Astrocyte (in vitro differentiated cells and primary cell): ENCODE measurements at places on chromosomes 3 and 15. TPM values are rescaled to one million over a fixed set of nuclear protein-coding genes. Genes with fewer than 3 reads are reported as not detected.

DNA sequence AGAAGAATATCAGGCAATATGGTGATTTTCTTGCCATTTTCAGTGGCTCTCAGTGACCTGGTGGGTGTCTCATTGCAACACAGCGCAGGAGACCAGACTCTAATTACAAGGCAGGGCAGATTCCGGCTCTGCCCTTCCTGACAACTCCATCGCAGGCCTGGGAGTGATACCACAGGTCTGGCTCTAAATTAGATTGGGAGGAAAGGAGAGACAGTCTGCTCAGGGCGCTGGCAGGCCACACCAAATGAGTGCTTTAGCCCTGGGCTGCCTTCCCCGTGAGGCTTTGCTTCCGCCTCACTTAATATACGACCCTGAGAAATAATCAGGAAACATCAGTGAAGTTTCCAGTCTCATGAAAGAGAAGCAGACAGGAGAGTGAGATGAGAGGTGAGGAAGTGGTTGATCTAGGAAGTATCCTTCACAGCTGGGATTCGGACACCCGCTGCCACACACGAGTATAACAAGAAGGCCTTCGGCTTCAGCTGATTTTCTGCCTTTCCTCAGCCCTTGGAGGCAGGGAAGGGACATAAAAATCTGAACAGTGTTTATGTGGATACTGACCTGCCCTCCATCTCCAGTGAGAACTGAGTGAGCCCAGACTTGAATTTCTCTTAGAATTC lies 73.7 kb upstream of the PROK2 start:
- peaks cover 9% of the 10 kb centered on the region for H3K27me3 ChIP-seq
- no peaks in the 10 kb centered on the region for H3K36me3 ChIP-seq
- no peak for DNase-seq
- H3K27ac ChIP-seq, result no peak overlapping the region

DNA sequence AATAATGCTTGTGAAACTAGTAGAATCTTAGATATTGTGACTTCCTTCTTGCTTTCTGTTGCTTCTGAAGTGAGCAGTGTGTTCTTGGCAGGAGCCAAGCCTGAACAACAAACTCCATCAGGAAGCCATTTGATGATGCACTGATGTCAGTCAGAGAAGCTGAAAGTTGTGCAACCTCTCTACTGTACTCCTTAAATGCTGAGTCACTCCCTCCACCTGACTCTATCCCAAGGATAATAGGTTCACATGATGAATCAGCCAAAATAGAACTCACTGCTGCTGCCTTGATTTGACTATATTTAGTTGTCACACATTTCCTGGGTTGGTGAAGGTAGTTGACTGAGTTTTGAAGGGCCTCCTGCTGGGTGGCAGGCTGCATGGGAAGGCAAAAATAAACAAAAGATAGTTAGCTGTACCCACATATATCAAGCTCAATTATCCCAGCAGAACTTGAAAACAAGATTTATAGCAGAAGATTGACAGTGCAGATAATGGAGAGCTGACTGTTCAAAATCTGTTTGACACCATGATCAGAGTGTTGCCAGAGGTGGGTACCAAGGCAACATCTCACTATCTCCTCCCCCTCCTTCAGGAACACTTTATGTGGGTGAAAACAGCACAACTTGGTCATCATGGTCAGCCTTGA lies 328.4 kb upstream of the DPH6 start:
- H3K36me3 ChIP-seq, result no peaks in the 10 kb centered on the region
- no peak overlapping the region for H3K27ac ChIP-seq
- peak; percentile 71 for DNase-seq
- no peaks in the 10 kb centered on the region for H3K27me3 ChIP-seq
- no peaks in the 10 kb centered on the region for H3K4me1 ChIP-seq

GRCh38 chr3:193207290-193208273 lies 33.4 kb upstream of the PLAAT1 start:
- H3K4me1 ChIP-seq, result no peaks in the 10 kb centered on the region
- H3K4me3 ChIP-seq, result no peak overlapping the region
- H3K36me3 ChIP-seq, result no peaks in the 10 kb centered on the region
- peak; percentile 3 for DNase-seq
- H3K27me3 ChIP-seq, result no peaks in the 10 kb centered on the region

DNA sequence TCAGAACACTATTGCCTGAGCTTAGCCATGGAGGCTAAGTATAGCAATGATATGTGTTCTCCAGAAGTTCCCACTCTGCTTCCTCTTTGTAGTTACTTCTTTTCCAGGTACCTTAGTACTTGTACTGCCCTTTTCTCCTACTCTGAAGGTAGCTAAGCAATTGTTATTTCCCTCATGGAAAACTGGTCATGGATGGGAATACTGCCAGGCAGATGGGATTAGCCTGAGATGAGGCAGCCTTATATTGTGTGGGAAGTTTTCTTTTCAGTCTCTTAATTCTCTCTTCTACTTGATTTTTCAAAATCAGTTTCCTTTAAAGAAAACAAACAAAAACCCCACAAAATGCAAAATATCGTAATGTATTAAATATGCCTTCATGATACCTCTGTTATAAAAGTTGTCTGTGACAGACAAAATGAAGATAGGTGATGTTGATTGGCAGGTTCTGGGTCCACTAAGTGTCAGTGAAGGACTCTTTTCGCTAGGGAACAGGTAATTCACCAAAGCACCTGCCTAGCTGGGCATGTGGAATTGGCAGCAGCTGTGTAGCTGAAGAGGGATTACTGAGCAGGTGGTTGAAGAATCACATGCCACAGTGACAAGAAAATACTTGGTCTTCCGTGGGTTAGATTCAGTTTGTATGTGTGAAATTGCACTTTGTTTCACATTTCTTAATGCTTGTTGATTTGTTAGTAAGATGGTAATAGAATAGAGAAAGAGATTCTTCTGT lies 4.1 kb downstream of the ZNF609 start:
- no peaks in the 10 kb centered on the region for H3K27me3 ChIP-seq
- no peaks in the 10 kb centered on the region for H3K36me3 ChIP-seq
- H3K4me1 ChIP-seq, result peaks cover 26% of the 10 kb centered on the region
- no peak overlapping the region for H3K4me3 ChIP-seq
- no peak overlapping the region for H3K27ac ChIP-seq
- DNase-seq, result peak; percentile 48

DNA sequence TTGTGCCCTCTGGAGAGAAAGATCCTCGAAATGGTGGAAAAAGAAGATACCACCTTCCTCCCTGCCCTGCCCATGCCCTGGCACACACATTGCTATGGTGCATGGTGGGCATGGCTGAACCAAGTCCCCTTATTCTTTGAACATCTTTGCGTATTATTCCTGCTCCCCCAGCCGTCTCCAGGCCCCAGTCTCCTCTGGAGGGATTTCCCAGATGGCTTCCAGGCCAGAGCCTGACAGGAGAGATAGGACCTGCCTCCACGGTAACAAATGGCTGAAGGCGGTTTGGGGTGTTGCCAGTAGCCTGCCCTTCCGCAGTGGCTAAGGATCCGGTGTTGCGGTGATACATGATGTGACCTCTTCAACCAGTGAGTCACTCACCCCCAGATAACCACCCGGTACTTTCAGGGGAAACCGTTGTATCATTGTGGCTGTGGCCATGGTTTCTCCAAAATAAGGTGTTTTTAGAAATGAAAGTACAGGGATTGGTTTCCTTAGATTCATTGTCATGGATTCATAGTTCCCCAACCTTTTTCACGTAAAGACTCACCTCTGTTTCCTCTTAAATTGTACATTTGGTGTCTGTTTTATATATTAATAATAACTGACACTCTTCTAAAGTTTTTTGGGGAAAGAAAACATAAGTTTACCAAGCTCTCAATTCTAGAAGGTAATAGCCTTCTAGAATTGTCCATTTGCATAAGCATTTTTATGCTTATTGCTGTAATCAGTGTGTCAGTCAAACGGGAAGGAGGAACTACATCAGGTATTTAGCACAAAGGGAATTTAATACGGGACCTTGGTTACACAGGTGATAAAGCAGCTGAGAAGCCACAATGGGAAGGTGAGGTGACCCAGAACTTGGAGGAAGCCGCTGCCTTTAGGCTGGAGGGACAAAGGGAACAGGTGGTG lies 25.9 kb downstream of the SMAD3 start:
- peaks cover 63% of the 10 kb centered on the region for H3K4me1 ChIP-seq
- peaks cover 6% of the 10 kb centered on the region for H3K36me3 ChIP-seq
- DNase-seq, result peak; percentile 99
- peak overlapping the region; percentile 70 for H3K27ac ChIP-seq
- H3K27me3 ChIP-seq, result no peaks in the 10 kb centered on the region

DNA sequence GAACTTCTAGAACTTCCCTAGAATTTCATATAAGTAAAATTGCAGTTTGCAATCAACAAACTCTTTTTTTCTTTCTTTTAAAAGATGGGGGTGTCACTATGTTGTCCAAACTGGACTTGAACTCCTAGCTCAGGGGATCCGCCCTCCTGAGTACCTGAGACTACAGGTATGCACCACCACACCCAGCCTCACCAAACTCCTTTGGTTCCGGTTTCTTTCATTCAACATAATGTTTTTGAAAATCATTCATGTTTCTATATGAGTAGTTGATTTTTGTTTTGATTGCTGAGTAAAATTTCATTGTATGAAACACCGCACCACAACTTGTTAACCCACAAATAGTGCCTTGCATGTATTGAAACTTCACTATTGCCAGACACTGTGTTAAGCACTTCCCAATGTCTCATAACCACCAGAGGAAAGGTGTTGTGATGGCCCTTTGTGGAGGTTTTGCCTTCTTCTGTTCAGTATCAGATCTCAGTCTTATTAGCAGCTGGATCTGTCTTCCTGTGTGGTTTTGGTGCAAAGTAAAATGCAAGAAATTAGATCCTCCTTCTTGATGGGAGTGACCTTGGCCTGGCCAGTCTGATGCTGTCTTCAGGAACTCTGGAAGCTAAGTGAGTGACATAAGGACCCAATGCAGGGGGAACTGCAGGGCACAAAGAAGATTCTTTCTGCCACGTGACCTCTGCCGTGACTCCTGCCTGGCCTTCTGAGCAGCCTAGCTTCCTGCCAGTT lies 78.8 kb upstream of the UBE2E1 start:
- no peak overlapping the region for H3K4me3 ChIP-seq
- H3K4me1 ChIP-seq, result peaks cover 5% of the 10 kb centered on the region
- DNase-seq, result no peak

GRCh38 chr3:173739726-173740125 lies 342.2 kb downstream of the NLGN1 start:
- peak; percentile 56 for DNase-seq
- no peak overlapping the region for H3K4me3 ChIP-seq
- peaks cover 25% of the 10 kb centered on the region for H3K4me1 ChIP-seq
- no peaks in the 10 kb centered on the region for H3K27me3 ChIP-seq
- H3K36me3 ChIP-seq, result no peaks in the 10 kb centered on the region
- H3K27ac ChIP-seq, result peak overlapping the region; percentile 83

- peaks cover 30% of the 10 kb centered on the region for H3K4me1 ChIP-seq
- H3K4me3 ChIP-seq, result no peak overlapping the region
- DNase-seq, result peak; percentile 80
- no peaks in the 10 kb centered on the region for H3K27me3 ChIP-seq
These were observed 759.2 kb upstream of the CFAP20DC start for GRCh38 chr3:59809016-59809415.

DNA sequence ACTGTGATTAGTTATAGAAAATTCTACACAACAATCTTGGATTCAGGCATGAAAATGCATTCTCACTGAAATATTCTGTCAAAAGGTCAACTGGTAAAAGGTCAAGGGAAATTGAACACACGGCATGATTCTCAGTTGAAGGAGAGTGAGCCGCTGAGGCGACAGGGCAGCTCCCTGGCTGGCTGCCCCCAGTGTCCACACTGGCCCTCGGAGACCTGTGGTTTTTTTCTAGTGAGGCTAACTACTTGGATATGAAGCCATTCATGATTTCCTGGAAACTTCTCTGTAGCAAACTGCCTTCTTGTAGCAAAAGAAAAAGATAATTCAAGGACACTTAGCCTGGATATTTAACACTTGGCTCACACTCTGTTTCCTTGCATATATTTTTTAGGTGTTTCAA lies 37.2 kb downstream of the AADACL2 start:
- H3K27me3 ChIP-seq, result no peaks in the 10 kb centered on the region
- H3K4me1 ChIP-seq, result peaks cover 18% of the 10 kb centered on the region
- H3K4me3 ChIP-seq, result no peak overlapping the region
- H3K27ac ChIP-seq, result no peak overlapping the region
- H3K36me3 ChIP-seq, result no peaks in the 10 kb centered on the region
- DNase-seq, result peak; percentile 24

DNA sequence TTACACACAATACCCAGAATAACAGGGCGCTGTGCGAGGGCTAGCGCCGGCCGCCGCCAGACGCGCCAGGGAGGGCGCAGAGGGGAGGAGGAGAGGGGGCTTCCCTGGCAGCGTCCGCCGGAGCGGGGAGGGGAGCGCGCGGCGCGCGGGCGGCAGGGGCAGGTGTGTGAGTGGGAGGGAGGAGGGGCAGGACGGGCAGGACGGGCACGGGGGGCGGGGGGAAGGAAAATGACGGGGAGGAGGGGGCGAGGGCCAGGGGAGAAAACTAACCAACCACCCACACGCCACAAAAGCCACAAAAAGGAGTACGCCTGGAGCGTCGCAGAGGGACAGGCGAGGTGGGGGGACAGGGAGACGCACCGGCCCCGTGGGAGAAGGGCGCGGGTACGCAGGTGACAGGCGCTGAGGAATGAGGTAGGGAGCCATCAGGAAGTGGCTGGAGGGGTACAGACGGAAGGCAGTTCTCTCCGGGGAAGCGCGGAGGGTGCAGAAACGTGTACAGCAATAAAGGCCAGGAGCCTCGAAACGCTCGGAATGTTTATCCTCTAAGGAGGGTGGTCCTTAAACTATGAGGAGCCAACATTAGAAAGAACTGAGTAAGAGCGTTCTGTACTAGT lies 610 bp upstream of the SATB1 start:
- H3K4me3 ChIP-seq, result peak overlapping the region; percentile 69
- H3K36me3 ChIP-seq, result no peaks in the 10 kb centered on the region
- no peak for DNase-seq
- H3K27me3 ChIP-seq, result peaks cover 2% of the 10 kb centered on the region
- peaks cover 3% of the 10 kb centered on the region for H3K4me1 ChIP-seq
- no peak overlapping the region for H3K27ac ChIP-seq

DNA sequence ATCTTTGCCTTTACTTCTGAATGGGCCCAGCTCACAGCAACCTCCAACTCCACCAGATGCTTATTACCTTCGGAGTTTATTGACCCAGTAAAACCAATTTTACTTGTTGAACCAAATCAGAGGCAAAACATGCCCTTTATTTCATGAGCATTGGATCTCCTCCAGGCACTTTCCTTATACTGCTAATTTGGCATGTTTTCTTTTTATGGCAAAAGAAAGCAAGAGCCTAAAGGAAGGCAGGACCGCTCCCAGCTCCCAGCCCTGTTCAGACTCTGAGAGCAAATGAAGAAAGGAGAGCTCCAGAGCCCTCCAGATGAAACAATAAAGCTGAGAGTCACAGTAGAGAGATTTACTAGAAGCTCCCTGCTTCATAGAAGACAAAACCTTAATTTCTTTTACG lies 81.5 kb upstream of the NR2E3 start:
- H3K4me3 ChIP-seq, result no peak overlapping the region
- H3K4me1 ChIP-seq, result no peaks in the 10 kb centered on the region
- no peak overlapping the region for H3K27ac ChIP-seq
- no peaks in the 10 kb centered on the region for H3K36me3 ChIP-seq

GRCh38 chr3:69385123-69385722 lies 665 bp downstream of the FRMD4B start:
- H3K4me3 ChIP-seq, result peak overlapping the region; percentile 52
- peaks cover 31% of the 10 kb centered on the region for H3K27me3 ChIP-seq
- DNase-seq, result no peak
- no peak overlapping the region for H3K27ac ChIP-seq

GRCh38 chr3:196423044-196423781 lies 9.0 kb downstream of the UBXN7 start:
- H3K4me1 ChIP-seq, result peaks cover 3% of the 10 kb centered on the region
- H3K27me3 ChIP-seq, result no peaks in the 10 kb centered on the region
- H3K27ac ChIP-seq, result no peak overlapping the region

FEZF2 gene
- total RNA-seq, result not detected in 2 replicates

PLA2G4E gene
- not detected in 2 replicates for total RNA-seq

ZXDC gene
- total RNA-seq, result 19.6 and 21.6 TPM in 2 replicates

LRCH3 gene
- 42.1 and 49.6 TPM in 2 replicates for total RNA-seq

AMIGO3 gene
- total RNA-seq, result 0.16 TPM in 1 of 2 replicates, not detected in the other

GOLGA8T gene
- total RNA-seq, result 0.32 TPM in 1 of 2 replicates, not detected in the other

CLDND1 gene
- 104 and 109 TPM in 2 replicates for total RNA-seq

GP5 gene
- total RNA-seq, result 0.10 TPM in 1 of 2 replicates, not detected in the other
